C1 segment of cervical spinal cord (tissue), 14 donors: ENCODE measurements at places on chromosomes 6 and 20.

DNA sequence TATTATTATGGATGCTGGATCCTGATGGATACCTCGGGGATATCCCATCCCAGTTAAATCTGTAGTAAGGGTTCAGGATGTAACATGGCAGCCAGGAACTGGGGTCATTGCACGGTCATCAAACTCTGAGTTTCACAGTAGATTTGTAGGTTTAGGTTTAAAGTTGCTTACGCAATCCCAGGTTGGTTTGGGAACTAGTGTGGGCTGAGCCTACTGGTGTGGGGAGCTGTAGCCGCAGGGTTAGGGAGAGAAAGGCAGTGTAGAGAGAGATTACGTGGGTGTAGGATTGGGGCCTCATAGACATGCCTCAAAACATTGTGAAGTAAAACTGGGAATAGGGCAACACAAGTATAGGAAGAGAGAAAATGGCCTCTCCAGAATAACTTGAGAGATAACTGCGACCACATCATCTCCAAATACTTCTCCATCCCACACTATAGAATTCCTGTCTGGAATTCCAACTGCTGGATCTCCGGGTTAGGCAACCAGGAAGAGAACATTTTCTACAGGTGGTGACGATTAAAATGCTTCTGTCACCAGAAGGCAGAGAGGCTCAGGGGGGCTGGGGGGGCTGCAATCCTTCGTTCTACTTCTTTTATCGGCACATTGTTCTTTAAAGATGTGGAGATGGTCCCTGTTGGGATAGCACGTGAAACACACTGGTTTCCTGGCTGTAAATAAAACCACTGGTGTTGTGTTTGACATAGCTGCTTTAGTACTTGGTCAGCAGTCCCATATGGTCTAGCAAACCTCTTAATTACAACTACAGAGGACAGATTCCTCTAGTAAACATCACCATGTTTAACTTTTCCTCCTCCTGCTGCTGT is 44.9 kb upstream of the TMEM170B start:
- DNase-seq, result no peak

- DNase-seq, result no peak
Measured at GRCh38 chr6:80437221-80437620, 330.8 kb downstream of the BCKDHB start.

DNA sequence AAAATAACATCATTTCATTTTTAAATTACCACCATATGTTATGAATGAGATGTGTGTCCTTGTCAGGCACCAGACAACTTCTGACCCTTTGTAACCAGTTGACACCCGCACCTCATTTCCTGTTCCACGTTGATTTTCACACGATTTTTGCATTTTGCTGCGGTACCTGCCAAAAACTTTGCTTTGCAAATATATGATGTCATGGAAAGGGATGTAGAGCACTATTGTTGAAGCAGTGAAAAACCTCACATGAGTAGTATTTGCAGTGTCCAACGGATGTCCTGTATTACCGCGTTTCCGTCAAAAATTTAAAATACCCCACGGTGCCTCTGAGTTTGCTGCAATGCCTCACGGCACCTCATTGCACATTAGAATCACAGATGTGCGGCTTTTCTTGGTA is 115.6 kb downstream of the MTHFD1L start:
- no peak for DNase-seq

GRCh38 chr20:20761301-20761700 is 48.9 kb upstream of the RALGAPA2 start:
- DNase-seq, result no peak

GRCh38 chr6:144144996-144145395 is 5.3 kb upstream of the STX11 start:
- no peak for DNase-seq

DNA sequence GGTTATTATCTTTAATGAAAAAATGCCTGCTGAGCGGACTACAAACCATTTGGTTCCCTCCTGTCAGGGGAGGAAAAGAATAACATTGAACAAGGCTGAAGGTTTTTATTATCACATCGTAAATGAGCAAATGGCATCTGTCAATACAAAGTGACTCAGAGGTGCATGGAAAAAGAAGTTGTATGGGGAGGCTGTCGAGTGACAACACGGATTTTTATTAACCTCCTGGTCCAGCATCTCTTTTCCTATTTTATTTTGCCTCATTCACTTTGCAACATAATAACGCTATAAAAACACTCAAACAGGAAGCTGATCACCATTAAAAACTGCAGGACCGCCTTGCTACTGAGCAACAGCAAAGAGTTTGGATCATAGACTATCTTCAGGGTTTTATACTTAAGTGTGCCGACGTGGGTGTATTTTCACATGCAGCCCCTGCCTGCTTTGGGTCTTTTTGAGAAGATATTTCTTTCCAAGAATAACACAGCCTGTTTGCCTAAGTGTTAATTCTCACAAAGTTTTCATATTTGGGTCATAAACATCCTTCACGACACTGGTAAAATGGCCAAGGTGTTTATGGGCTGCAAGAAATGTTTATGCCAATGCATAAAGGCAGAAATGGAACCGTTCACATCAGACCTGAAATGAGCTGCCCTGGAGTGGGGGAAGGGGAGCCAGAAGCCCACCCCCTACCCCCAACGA is 132.1 kb upstream of the SALL4 start:
- DNase-seq, result no peak

- DNase-seq, result no peak
Measured at GRCh38 chr6:11368760-11369159, 136.3 kb upstream of the NEDD9 start.

DNA sequence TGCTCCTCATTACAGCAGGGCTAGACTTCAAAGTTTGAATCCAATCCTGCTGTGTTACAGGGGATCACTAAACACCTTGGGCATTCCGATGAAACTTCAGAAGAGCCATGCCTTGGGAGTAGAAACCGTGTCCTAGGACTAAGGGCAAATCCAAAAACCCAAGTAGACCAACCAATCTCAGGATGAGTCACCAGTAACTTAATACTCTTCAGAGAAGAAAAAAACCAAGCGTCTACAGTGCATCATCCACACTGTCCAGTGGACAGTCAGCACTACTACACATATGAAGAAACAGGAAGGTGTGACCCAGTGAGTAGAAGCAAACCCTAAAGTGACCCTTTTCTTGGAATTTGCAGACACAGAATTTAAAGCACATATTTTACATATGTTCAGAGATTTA is 39.5 kb upstream of the VAPB start:
- no peak for DNase-seq

- no peak for DNase-seq
Measured at GRCh38 chr6:44869321-44869897, 458.7 kb upstream of the RUNX2 start.

GRCh38 chr6:151057061-151057460 is 182.7 kb upstream of the AKAP12 start:
- no peak for DNase-seq

- no peak for DNase-seq
Measured at GRCh38 chr6:110043366-110043994, 65.4 kb downstream of the GPR6 start.

DNA sequence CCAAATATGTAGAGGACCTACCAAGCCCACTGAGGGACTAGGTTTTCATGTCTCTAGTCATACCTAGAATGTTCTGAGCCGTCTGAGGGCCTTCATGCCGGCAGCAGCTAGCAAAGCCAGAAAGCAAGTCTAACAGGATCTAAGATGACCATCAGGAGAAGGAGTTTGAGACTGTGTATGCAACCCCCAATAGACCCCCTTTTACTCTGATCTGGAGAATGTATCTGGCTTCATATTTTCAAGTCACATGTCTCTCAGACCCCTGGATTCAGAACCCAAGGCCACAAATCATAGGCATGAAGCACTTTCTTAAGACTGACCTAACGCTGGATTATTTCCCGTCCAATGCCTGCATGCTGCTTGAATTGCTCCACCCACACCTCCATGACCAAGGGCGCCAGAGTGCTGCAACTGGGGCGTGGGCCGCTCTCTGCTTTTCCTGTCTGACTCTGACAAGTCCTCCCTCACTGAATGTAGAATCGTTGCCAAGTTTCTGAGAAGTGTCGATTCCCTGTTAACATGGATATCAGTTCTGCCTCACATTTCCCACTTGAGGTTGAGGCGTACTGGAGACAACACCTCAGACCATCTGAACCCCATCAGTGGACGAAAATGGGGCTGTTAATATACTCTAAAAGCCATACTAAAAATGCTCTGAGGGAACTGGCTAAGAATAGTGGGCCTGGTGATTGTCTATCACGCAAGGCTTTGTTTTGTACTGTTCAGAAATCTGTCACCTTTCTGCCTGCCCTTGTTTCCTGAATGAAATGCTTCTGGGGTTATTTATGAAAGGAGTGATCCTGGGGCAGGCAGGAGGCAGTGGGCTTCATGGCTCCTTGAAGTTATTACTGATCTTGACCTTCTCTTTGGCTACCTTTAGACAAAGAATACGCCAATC is 23.9 kb upstream of the ASXL1 start:
- no peak for DNase-seq

- no peak for DNase-seq
Measured at GRCh38 chr6:142008016-142008735, 124.5 kb upstream of the GJE1 start.

DNA sequence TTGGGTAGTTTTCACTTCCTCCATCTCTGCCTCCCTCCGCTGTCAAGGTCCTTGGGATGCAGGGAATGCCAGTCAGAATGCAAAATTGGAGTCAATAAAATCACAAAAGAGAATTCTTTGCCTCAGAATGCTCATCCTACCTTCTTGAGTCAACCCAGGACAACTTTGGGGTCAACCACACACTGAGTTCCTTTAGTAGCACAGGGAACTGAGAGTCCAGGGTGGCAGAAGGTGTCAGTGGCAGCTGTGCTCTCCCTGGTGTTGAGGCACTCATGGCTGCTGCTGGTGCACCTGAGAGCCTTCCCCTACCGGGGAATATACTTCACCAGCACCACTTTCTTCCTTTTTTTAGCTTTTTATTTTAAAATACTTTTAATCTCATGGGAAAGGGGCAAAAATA is 829 bp upstream of the NOTCH4 start:
- DNase-seq, result no peak

DNA sequence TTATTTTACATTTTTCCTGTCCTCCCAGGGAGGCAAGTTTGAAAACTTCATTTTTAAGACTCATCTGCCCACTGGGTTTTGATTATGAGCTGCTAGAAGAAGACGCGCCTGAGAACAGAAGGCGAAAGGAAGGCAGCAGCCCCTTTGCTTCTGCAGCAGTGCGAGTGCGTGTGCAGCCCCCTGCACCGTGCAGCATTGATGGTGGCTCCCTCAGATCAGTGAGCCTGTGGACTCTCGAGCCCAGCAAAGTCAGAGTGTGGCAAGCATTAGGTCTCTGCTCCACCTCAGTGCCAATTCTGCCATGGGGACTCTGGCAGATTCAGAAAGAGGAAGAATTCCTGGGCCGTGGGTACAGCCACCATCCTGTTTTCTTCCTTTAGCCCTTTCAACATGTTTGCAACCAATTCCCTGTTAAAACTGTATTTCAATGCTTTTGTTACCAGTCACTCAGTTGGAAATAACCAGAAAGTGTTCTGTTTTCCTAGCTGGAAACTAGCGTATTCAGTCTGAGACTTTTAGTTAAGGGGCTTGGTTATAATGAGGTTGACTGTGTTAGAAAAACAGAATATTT is 134.8 kb upstream of the OGFRL1 start:
- no peak for DNase-seq

DNA sequence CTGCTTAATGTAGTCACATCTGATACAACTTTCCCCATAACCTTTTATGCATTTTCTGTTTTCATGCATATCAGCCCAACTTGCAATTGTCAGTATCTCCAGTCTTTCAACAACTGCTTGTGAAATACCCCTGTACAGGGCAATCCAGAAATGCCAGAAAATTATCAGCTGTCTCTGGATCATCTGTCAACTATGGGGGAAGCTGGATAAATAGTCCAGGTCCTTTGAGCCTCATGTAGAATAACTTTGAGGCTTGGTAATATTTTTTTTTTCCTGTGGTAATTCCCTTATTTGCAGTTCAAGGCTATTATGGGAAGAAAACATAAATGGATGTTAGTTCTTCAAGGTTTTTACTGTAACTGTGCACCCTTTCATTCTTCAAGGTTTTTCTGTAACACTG is 6.2 kb downstream of the DEFB125 start:
- DNase-seq, result no peak

GRCh38 chr20:32861446-32861845 is 2.7 kb downstream of the EFCAB8 start:
- DNase-seq, result no peak

GRCh38 chr6:133092771-133093170 is 148.4 kb upstream of the EYA4 start:
- no peak for DNase-seq

DNA sequence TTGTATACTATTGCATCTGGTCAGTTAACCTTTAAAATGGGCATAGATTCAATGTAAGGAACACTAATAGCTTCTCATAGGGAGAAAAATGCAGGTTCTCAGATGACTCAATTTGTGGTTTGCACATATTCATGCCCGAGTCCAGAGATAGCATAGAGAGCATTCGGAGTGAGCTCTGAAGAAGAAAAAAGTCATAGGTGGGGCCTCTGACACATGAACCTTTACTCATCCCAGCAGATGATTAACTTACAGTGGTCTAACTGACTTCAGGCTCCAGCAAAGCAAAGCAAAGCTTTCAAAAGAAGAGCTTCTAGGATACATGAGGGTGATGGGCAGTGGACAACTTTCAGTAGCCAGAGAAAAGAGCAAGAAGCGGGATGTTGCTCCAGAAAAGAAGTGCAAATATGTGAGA is 55.3 kb upstream of the BTN3A2 start:
- DNase-seq, result no peak

DNA sequence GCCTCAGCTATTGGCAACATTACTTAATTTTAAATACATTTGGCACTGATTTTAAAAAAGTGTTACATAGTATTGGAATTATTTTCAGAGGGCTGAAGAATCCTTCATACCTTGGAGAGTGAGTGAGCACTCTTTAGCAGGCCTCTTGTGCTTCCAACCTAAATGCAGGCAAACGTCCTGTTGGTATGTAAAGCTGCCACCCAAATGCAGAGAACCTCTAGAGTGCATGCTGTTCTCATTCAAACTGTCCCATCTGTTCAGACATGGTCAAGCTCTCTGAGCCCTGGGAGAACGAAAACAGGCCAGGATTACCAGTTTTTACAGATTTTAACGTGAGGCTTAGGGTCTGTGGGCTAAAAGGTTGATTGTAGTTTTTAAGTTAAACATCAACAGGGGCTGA is 378.0 kb upstream of the FLRT3 start:
- DNase-seq, result no peak

GRCh38 chr6:14784596-14785492 is 461.0 kb upstream of the JARID2 start:
- DNase-seq, result no peak

DNA sequence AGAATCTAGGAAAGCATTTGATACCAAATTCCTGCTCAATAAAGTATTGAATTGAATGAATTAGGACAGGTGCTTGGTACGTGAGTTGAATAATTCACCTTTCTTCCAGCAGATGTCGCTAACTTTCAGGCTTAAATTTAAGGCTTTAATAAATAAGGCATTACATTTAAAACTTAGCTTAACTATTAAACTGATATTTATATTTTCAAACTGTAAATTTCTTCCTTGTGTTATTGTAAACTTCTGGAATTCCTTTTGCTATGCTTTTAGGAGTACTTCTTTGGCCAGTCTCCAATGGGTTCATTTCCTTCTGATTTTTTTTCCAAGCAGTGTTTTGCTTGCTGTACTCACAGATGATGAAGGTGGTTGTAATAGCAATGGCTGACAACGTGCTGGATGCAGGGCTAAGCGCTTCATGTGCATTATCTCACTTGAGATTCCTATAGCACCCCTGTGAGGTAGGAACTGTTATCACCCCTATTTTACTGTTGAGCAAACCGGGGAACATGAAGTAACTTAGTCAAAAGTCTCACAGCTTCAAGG is 71.3 kb upstream of the SLC2A12 start:
- no peak for DNase-seq
